ENCODE measurements at places on chromosomes 2 and 18.

DNA sequence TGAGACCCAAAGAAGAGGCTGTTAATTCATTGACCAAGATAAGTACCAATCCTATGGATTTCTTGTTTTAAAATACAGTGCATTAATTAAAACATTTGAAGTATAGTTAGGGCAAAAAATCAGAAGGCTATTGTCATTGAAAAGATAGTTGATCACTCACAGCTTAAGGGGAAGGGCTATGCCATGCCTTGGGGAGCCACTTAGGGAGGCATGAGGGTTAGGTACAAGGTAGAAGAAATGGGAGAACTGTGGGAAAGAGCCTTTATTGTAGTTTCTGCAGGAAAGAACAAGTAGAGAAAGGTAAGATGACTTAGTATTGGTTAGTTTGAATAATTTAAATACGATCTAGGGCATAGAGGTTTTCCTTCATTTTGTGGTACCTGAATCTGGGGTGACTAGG, 1285.5 kb upstream of the TMEFF2 start:
- no peak for DNase-seq

- DNase-seq, result no peak
Observed at GRCh38 chr2:63819256-63819655, 22.4 kb upstream of the UGP2 start.

DNA sequence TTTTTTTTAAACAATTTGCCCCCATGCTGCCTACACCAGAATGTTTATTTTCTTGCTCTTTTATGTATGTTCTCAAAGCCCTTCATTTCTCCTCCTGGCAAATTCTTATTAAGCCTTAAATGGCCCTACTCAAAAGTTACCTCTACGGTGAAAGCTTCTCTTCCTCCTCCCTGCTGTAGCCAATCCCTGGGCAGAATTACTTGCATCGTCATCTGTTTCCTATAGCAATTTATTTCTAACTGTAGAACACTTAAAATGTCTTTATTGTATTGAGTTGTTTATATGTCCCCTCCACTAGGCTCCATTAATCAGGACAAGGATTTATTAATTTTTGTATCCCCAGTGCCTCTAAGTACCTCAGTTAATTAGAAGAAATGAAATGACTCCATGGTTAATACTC, 2.5 kb upstream of the RAD51AP2 start:
- DNase-seq, result no peak

DNA sequence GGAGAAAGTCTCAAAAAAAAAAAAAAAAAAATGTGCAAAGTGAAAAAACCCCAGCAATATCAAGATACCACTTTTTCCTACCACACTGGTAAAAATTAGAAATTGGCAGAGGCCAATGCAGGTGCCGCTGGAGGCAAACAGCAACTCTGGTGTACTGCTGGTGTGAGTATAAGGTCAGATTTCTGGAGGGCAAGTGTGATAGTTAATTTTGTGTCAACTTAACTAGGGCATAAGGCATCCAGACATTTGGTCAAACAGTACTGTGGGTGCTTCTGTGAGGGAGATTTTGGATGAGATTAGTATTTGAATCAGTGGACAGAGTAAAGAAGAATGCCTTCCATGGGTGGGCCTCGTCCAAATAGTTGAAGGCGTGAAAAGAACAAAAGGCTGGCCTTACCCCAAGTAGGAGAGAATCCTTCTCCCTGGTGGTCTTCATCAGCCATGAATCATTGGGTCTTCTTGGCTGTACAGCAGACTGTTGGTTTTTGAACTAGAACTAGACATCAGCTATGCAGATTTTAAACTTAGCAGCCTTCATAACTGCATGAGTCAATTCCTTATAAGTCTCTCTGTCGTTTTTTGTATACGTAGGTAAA, 52.8 kb upstream of the FHL2 start:
- no peak for DNase-seq

- no peak for DNase-seq
Observed at GRCh38 chr18:3269914-3270299, 8.0 kb downstream of the MYL12B start.

- DNase-seq, result no peak
Observed at GRCh38 chr18:25010623-25011374, 341.2 kb downstream of the ZNF521 start.

- DNase-seq, result no peak
Observed at GRCh38 chr2:73095910-73096309, 16.8 kb downstream of the RAB11FIP5 start.

DNA sequence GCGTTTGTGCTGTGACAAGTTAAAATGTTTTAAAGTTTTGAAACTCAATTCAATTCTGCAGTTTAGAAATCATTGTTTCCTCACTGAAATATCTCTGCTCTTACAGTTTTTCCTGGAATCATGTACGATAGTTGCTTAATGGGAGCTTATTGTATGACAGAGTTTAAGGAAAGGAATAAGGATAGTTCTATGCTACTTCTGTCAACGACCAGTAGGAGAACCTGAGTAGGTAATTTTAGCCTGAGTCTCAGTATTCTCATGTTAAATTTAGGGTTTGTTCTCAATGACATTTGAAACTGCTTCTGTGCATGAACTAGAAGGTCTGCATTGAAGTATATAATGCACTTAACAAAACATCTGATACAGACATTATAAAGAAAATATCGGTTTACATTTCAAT, 361.1 kb downstream of the CPS1 start:
- DNase-seq, result no peak

- no peak for DNase-seq
Observed at GRCh38 chr2:19785447-19785846, 116.3 kb downstream of the TTC32 start.

GRCh38 chr2:121771976-121772742, 16.7 kb downstream of the TSN start:
- no peak for DNase-seq

- no peak for DNase-seq
Observed at GRCh38 chr2:220586980-220587530, 959.6 kb downstream of the SLC4A3 start.

- DNase-seq, result no peak
Observed at GRCh38 chr2:30225131-30225762, 6.1 kb upstream of the LBH start.

DNA sequence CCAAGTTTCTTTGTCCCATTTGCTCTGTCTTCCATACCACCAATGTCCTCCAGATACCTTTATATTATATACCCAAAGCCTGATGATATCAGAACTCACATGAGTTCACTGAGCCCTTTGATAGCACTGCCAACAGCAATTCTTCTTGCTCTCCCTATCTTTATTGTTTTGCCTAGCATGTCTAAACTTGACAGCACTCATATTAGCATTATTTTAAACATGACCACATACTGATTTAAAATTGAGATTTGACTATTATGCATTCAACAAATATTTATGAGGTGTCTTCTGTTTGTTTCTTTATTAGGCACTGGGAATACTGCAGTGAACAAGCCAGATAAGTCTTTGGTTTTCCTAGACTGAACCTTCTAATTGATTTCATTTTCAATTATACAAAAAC, 587.3 kb upstream of the GCFC2 start:
- DNase-seq, result no peak

GRCh38 chr2:43221124-43221762, 5.2 kb downstream of the ZFP36L2 start:
- DNase-seq, result no peak

DNA sequence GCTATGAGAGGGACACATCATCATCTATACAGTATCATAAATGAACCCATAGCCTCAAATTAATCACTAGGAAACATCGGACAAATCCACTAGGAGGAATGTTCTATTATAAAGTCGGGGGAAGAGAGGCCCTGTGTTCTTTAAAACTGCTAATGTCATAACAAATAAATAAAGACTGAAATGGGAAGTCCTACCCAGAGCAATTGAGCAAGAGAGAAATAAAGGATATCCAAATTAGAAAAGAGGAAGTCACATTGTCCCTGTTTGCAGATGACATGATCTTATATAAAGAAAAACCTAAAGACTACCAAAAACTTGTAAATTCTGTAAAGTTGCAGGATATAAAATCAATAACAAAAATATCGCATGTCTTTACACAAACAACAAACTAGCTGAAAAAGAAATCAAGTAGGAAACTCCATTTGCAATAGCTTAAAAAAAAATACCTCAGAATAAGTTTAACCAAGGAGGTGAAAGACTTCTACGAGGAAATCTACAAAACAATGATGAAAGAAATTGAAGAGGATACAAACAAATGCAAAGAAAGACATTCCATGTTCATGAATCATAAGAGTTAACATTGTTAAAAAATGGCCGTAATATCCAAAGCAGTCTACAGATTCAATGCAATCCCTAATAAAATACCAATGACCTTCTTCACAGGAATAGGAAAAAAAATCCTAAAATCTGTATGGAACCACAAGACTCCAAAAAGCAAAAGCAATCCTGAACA, 30.6 kb downstream of the RTN4 start:
- no peak for DNase-seq

GRCh38 chr2:45869165-45869501, 217.7 kb downstream of the PRKCE start:
- no peak for DNase-seq

- no peak for DNase-seq
Observed at GRCh38 chr2:126902152-126902835, 3.6 kb downstream of the TEX51 start.

DNA sequence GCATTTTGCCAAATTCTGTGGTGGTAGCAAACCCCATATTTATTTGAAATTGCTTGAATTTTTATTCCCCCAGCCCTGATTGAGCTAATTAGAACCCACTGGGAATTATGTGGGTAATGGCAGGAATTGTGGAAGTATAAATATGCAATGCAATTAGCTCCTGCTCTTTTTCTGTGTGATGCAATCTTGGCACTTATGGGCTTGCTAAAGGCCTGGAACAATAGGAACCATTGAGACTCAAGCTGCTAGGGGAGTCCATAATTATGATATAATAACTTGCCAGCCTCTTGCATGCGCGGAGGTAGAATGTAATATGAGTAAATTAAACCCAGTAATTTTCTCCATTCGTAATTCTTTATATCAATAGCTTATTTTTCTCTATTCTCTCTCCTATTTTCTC, 267.6 kb upstream of the THSD7B start:
- no peak for DNase-seq

GRCh38 chr18:54558609-54559585, 32.1 kb upstream of the DYNAP start:
- no peak for DNase-seq

GRCh38 chr2:199128476-199129229, 329.1 kb downstream of the SATB2 start:
- no peak for DNase-seq

DNA sequence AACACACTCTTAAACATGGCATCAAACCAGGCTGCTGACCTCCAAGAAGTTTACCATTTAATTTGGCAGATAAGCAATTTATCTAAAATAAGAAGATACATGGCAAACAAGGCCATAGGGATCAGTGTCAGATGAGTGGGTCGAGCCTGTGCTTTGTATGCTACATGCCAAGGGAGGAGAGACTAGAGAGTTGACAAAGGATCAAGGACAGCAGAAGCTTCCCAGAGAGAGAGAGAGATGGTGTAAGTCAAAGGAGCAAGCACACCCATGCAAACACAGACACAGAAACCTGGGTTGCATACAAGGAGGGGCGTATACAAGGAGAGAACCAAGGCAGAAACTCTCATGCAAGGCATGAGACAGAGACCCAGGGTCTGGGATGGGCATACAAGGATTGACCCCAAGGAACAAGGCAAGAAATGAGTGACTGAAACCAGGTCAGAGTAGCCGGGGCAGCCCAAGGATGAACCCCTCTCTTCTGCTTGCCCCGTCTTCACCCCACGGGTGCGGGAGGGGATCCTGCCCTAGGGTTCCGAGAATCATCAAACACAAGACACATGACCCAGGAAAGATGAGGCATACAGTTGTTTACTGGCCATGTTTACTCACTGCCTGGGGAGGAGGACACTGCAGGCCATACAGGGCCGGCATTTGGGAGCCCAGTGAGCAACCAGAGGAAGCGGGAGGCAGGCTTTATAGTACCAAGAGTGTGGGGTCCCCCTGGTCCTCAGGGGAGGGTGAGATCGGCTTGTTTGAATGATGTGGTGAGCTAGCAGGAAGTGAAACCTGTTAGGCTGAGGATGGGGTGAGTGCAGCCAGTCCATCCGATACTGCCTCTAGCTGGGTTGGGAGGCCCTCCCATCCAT, 529.2 kb upstream of the ID2 start:
- DNase-seq, result no peak

DNA sequence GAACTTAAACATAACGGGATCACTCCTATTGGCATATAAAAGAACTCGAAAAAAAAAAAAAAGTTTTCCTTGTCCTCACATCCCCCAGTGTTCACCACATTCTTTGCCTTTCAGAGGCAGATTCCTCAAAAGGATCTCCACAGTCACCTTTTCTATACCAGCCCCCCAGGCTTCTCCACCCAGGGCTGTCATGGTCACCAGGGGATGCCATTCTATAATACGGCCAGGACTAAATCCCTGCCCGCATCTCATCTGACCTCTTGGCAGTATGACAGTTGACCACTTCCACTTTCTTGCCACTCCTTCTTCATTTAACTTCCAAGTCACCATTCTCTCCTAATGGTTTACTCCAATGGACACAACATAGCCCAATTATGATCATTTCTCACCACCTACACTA, 29.3 kb downstream of the SOS1 start:
- no peak for DNase-seq

GRCh38 chr2:8623576-8623957, 58.3 kb upstream of the ID2 start:
- DNase-seq, result no peak

GRCh38 chr2:60882971-60883753, 1.8 kb downstream of the REL start:
- DNase-seq, result no peak

GRCh38 chr2:109419171-109419756, 194.5 kb downstream of the SEPTIN10 start:
- no peak for DNase-seq

- no peak for DNase-seq
Observed at GRCh38 chr2:210226223-210226622, 976 bp upstream of the ACADL start.

GRCh38 chr2:72007402-72007801, 140.3 kb downstream of the CYP26B1 start:
- DNase-seq, result no peak

DNA sequence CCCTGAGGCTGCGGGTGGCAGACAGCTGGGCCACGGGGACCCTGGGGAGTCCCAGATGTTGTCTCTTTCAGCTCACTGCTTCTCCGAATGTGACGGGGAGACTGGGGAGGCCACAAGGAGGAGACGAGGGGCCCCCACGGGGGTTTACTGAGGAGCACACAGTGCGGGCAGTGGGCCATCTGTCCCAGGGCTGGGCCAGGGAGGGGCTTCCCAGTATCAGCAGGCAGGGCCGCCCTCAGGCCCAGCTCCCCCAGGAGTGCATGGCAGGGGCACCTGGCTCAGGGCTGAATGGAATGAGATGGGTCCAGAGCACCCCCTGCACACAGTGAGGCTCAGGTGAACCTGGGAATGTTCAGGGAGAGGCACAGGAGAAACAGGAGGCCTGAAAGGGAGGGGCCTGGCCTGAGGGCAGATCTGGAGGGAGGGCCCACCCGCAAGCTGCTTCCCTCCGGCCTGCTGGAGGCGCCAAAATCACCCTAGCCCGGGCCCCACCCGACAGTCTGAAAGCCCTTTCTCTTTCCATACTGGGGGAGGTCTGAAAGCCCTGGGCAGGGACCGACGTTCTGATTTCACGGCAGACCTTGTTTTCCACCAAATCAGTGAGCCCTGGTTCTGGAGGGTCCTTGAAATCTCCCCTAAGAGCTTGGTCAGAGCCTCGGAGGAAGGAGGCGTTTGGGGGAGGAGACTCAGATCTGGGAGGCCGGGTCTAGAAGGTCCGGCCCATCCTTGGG, 35.5 kb upstream of the PTMA start:
- no peak for DNase-seq

GRCh38 chr18:75625966-75626365, 198.5 kb upstream of the SMIM21 start:
- no peak for DNase-seq

All from stimulated activated CD8-positive, alpha-beta memory T cell treated with anti-CD3 and anti-CD28 coated beads, Interleukin-4, amount 100 ng/mL, for 24 hours (primary cell).